ENCODE measurements at places on chromosomes 7 and 10.

GRCh38 chr7:35268953-35269352, 15.1 kb upstream of the TBX20 start:
- DNase-seq = no peak

- no peak for DNase-seq
Measured at GRCh38 chr10:18332484-18332883, 192.3 kb downstream of the CACNB2 start.

DNA sequence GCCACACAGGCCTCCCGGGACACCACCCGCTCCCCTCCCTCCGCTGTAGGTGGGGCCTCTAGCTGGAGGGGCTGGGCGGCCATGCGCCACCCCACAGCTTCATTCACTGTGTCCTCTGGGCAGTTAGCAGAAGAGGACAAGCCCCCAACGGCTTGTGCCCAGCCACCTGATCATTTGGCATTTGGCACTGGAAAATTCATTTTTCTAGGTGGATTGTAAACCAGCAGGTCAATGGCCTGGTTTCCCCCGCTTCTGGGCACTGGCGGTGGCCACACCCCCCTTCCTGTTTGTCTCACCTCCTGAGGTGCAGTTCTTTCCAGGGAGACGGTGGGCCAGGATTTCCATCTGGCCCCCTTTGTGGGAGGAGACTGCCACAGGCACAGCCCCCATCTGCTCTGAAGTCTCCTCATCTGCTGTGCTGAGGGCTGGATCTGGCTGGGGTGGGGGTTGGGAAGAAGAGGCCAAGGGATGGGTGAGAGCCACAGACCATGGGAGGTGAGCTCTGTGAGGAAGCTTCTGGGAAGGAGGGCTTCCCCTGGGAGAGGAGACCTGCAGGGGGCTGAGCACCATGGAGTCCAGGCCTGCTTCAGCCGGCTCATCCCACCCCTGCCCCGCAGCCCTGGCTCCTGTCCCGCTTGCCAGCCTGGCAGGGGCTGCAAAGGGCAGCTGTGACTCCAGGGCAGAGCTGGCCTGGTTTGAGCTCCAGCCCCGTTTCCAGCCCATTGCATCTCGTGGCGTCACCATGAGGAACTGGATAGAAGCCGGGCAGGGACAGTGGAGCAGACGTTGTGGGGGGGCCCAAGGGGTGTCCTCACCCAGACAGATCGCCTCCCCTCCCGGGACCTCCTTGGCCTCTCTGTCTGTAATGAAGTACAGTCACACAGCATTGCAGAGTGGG, 40.1 kb upstream of the SLC29A3 start:
- DNase-seq = no peak

- DNase-seq = no peak
Measured at GRCh38 chr10:131875501-131875900, 25.3 kb upstream of the PPP2R2D start.

- no peak for DNase-seq
Measured at GRCh38 chr7:20749906-20750305, 36.8 kb downstream of the SP8 start.

DNA sequence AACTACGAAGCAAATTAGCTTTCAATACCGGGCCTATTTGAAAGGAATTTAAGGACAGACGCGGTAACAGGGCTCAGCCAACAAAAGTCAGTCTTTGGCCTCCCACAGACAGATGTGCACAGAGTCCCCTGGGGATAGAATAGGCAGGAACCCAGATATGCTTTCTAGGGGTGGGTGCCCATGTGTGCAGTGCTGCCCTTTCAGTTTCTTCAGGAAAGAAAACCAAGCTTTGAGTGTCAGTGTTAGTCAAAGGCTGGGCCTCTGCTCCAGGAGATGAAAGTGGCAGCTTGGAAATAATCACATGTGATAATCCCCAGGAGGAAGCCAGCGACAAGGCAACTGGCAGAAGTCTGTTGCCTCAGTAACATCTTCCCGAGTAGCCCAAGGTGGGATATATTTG, 43.8 kb upstream of the CSTF2T start:
- no peak for DNase-seq

DNA sequence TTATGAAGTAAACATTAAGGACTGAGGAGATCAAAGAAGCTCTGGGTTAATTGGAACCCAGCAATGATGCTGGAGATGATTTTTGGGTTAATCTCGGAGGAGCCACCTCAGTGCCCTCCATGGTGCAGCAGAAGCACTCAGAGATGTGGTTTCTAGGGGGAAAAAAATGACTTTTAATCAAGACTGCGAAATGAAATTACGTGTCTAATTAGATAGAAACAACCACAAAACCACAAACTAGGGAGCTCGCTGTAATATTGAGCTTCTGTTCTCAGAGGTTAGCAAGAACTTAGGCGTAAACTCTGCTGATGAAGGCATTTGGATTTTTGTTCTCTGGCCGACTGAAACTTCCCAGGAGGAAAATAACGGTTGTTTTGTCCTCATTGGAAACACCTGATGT, 319.0 kb downstream of the GRID1 start:
- DNase-seq = no peak

DNA sequence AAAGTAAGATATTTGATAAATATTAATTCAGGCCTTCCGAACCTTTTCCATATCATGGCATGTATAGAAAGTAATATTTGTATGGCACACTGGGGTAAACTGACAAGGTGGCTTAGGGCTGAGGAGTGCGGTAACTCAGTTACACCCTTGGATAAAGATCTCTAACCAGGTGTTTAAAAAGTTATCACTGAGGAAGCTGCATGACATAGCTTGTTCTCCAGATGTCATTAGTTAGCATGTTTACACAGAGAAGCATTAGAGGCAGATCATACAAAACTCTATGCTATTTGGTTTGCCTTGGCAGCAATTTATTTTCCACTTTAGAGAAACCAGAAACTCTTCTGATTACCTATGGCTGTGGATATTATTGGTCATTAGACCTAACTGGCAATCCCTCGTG, 118.2 kb downstream of the ST7 start:
- DNase-seq = no peak

DNA sequence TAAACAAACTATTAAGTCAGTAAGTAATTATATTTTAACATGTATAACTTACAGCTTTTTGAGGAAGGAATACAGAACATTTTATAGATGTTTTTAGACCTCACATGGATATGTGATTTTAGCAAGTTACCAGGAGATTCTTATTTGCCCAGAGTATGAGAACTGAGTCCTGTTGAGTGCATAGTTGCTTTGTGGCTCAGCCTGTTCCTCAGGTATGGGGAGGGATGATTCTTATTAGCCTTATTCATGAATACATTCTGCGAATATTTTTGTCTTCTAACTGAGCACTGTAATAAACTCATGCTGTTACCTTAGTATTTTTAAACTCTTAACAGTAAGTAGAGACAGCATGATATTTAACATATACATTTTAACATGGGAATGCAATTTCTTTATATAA, 17.9 kb downstream of the BTAF1 start:
- DNase-seq = no peak

- no peak for DNase-seq
Measured at GRCh38 chr10:80855348-80855971, 317.8 kb downstream of the SH2D4B start.

GRCh38 chr7:55575733-55576132, 3.4 kb upstream of the VOPP1 start:
- no peak for DNase-seq

DNA sequence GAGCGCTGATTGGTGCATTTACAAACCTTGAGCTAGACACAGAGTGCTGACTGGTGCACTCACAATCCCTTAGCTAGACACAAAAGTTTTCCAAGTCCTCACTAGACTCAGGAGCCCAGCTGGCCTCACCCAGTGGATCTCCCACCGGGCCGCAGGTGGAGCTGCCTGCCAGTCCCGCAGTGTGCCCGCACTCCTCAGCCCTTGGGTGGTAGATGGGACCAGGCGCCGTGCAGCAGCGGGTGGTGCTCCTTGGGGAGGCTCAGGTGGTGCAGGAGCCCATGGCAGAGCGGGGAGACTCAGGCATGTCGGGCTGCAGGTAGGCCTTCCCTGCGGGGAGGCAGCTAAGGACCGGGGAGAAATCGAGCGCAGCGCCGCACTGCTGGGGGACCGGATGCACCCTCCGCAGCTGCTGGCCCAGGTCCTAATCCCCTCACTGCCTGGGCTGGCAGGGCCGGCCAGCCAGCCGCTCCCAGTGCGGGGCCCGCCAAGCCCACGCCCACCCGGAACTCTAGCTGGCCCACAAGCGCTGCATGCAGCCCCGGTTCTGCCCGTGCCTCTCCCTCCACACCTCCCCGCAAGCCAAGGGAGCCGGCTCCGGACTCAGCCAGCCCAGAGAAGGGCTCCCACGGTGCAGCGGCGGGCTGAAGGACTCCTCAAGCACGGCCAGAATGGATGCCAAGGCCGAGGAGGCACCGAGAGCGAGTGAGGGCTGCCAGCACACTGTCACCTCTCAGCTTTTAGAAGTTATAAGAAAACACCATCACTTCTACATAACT, 128.9 kb downstream of the ZNF438 start:
- DNase-seq = no peak

DNA sequence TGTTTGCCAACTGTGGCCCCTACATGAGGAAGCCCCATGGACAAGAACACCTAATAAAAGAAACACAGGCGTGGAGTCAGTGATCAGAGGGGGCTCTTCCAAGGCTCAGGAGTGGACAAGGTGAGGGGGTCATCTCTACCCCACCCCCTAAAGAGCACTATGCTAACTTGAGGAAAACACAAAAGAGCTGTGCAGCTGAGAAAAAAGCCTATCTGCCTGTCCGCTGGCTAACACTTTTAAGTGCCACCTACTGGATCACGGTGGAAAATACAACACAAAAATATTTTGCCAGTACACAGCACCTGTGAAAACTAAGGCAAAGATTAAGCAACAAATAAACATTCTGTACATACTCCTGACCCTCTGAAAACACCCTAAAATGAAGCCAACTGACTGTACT, 53.1 kb upstream of the COBL start:
- no peak for DNase-seq

- DNase-seq = no peak
Measured at GRCh38 chr7:104299323-104299722, 29.1 kb upstream of the LHFPL3 start.

DNA sequence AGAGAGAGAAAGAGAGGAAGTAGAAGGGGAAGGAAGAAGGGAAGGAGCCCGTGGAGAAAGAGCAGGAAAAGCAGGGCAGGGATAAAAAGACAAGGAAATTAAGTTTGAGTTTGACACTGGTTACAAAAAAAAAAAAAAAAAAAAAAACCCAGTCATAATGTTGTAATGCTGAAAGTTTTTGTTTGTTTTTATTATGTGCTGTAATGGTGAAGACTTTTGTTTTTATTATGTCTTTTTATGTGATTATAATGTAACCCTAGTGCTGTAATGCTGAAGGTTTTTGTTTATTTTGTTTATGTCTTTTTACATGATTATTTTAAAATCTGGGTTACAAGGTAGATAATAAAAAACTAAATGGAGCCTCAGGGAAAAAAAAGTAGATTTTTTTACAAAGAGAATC, 184.8 kb downstream of the SEMA3A start:
- DNase-seq = no peak

GRCh38 chr10:17019696-17020095, 109.9 kb downstream of the CUBN start:
- no peak for DNase-seq

DNA sequence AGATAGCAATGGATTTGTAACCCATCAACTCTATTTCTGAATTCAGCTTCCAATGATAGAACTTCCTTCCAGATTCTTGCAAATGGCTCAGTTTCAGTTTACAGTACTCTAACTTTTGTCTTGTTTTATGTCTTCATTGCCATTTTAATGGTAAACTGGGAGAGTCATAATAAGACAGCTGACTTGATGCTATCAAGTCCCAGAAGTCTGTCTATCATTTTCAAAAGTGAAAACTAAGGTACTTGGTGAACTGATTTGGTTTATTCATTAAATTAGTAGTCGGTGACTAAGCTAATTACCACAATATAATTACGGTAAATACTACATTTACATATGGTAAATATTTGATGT, 25.0 kb downstream of the RTKN2 start:
- no peak for DNase-seq

GRCh38 chr7:14773729-14774271, 128.8 kb downstream of the DGKB start:
- DNase-seq = no peak

- DNase-seq = no peak
Measured at GRCh38 chr7:99076615-99077014, 67.3 kb downstream of the SMURF1 start.

GRCh38 chr10:60950300-60950699, 6.3 kb upstream of the RHOBTB1 start:
- DNase-seq = no peak

DNA sequence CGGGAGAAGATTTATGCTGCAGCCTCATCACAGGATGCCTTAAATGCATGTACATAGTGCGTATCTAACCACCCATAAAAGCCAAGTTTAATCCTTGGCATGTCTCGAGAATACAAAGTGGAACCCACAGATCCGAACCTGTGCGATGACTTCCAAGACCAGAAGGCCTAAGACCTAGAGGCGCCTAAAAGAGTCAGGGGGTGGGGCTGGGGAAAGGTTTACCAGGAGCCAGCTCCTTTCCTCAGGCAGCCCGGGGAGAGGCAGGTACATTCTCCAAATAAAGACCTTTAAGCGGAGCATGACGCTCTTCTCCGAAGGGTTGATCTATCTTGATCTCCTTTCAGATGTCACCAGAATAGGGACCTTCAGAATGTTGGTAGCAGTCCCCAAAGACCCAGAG, 9.7 kb downstream of the SP8 start:
- no peak for DNase-seq

DNA sequence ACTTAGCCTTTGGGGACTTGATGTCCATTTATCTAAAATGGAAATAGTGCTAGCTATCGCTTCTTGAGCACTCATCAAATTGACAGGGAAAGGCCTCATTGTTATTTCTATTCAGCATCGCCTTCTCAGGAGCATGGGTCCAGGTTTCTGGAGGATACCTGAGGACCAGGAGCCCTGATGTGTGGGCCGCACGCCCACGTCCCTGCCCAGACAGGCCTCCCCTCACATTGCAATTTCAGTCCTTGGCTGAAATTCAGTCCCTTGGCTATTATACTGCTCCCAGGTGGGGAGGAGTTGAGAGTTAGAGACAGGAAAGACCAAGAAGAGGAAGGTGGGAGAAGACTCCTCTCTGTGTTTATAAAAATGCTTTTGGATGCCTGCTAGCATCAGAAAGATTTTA, 38.9 kb downstream of the GPRIN2 start:
- DNase-seq = no peak

GRCh38 chr10:63114031-63114814, 18.9 kb upstream of the NRBF2 start:
- DNase-seq = no peak

DNA sequence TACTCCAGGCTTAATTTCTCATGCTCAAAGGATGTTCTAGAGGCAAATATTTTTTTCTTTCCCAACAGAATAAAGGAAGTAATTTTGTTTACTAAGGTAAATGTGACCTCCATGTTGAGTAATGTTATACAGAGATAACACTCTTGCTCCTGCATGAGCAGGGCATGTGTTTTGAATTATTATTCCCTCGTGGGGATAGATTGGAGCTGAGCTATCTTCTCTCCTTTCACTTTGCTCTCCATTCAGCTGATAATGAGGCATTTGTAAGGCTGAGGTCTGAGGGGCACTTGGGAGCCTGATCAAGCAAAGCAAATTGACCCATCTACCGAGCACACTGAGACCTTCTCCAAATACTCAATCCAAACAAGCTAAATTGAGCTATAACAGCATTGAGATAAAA, 50.7 kb upstream of the GHITM start:
- DNase-seq = no peak

GRCh38 chr7:20514364-20514763, 101.1 kb upstream of the ABCB5 start:
- no peak for DNase-seq

- DNase-seq = no peak
Measured at GRCh38 chr7:31302356-31302755, 38.2 kb downstream of the NEUROD6 start.
